ENCODE measurements at places on chromosomes 1 and 21. TPM values are rescaled to one million over a fixed set of nuclear protein-coding genes. Genes with fewer than 3 reads are reported as not detected.

DNA sequence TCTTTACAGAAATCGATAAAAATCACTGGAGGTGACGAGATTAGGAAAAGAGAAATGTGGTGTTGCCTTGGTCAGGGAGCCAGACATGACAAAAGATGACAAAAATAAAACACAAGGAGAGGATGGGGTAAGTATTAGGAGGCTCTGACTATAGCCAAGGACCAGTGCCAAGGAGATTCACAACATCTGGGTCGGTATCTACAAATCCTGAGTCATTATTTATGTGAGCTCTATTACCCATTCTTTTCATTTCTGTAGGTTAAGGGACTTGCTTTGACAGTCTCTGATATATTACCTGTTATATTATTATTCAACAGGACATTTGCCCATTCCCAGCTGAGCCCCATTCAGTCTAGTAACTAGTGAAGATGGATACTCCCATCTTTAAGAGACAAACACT, 120.8 kb downstream of the TYW3 start:
- no peaks in the 10 kb centered on the region for H3K4me1 ChIP-seq
- H3K36me3 ChIP-seq = no peaks in the 10 kb centered on the region
- H3K27me3 ChIP-seq = no peaks in the 10 kb centered on the region
- H3K27ac ChIP-seq = no peak overlapping the region
- DNase-seq = no peak
- H3K4me3 ChIP-seq = no peak overlapping the region

DNA sequence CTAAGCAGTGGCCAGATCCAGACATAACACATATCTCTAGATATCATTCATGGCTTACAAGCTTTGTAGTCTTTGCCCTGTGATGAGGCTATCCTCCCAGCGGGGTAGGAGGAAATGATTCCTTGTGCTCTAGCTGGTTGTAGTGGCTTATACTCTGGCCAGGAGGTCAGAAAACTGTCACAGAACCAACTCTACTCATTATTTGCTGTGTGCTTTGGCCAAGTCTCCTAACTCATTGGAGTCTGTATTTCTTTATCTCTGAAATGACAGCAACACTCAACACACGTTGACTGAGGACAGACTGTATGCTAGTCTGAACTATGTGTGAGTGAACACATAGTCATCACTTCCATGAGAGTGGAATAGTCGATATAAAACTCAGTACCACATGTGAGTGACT, 116.7 kb upstream of the F3 start:
- DNase-seq = no peak
- H3K27ac ChIP-seq = no peak overlapping the region

DNA sequence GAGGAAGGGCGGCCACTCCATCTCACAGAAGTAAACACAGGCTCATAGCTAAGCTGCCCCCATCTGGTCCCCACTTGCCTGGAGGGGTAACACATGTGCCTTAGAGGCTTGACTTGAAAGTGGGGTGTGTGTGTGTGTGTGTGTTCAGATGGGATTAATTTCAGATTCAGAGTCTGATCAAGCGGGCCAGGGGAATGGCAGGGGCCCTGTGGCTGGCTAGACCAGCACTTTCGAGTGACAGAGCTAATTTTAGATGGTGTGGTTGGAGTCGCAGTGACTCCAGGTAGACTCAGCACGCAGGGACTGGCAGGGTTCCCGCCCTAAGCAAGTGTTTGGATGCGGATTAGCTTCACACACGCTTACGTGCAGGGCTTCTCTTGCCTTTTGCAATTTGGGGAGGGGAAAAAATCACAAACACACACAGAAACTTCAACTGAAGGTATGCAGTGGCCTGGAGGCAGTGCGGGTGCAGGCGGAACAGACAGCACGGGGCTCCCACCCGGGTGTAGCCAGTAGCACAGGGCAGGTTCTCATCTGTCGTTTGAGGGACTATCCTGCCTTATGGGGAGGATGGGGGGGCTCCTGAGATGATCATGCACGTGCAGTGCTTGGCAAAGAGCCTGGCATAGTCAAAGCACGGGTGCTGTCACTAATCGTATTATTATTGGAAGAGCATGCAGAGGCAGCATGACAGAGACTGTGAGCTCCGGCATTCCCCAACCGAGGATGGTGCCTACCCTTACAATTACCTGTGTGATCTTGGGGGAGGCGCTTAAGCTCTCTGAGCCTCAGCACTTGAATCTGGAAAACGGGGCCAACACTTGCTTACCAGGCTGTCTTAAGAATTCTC, 1.3 kb downstream of the EDN2 start:
- no peaks in the 10 kb centered on the region for H3K27me3 ChIP-seq
- H3K4me3 ChIP-seq = no peak overlapping the region
- peaks cover 45% of the 10 kb centered on the region for H3K4me1 ChIP-seq
- no peaks in the 10 kb centered on the region for H3K36me3 ChIP-seq

DNA sequence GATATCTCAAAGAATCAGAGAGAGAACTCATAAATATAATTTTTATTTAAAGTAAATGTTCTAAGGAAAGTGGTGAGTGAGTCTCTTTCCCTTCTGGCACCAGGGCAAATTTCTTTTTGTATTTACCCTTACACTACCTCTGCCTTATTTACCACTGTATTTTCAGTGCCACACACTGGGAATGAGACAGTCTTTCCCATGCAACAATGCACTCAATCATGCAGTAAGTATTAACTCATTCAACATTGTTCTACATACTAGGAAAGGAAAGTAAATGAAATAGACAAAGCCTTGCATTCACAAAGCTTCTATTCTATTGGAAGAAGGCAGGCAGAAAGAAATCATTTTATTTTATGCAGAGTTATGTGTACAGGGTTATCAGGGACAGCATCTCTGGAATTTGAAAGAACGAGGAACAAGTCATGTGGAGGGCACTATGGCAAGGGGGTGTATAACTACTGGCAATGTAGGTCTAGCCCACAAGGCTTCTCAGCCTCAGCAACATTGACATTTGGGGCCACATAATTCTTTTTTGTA, 129.8 kb upstream of the PRDX6 start:
- H3K4me3 ChIP-seq = no peak overlapping the region
- no peaks in the 10 kb centered on the region for H3K36me3 ChIP-seq
- no peaks in the 10 kb centered on the region for H3K27me3 ChIP-seq
- H3K4me1 ChIP-seq = no peaks in the 10 kb centered on the region
- no peak for DNase-seq

Gene F5
- 0.44 TPM for total RNA-seq

Gene CRABP2
- total RNA-seq = 28.2 TPM

All from breast epithelium (tissue), 4 donors.